ENCODE measurements at places on chromosomes 6 and 20. TPM values are rescaled to one million over a fixed set of nuclear protein-coding genes. Genes with fewer than 3 reads are reported as not detected.
A peak's percentile ranks its signal among the peaks of the same experiment; 100 is the strongest.

- no peak overlapping the region for H3K4me3 ChIP-seq
- DNase-seq: no peak
- H3K27me3 ChIP-seq: no peaks in the 10 kb centered on the region
Observed at GRCh38 chr6:113782636-113783035, 74.5 kb upstream of the MARCKS start.

The VSX1 gene
- not detected for total RNA-seq

GRCh38 chr20:50691573-50692551 lies 520 bp upstream of the RIPOR3 start:
- H3K27me3 ChIP-seq: peaks cover 21% of the 10 kb centered on the region
- no peaks in the 10 kb centered on the region for H3K36me3 ChIP-seq
- peak overlapping the region; percentile 24 for H3K27ac ChIP-seq

GRCh38 chr6:111683749-111684267 lies 78.1 kb upstream of the TRAF3IP2 start:
- H3K27ac ChIP-seq: peak overlapping the region; percentile 73
- no peaks in the 10 kb centered on the region for H3K27me3 ChIP-seq
- H3K4me3 ChIP-seq: no peak overlapping the region
- no peak for DNase-seq

- no peaks in the 10 kb centered on the region for H3K36me3 ChIP-seq
- no peak for DNase-seq
- H3K27me3 ChIP-seq: no peaks in the 10 kb centered on the region
- no peak overlapping the region for H3K27ac ChIP-seq
Observed at GRCh38 chr20:48716086-48716485, 111.7 kb downstream of the PREX1 start.

Data from lower lobe of right lung (tissue), 2 donors.